B cell (primary cell): ENCODE measurements at places on chromosomes 12 and 14. TPM values are rescaled to one million over a fixed set of nuclear protein-coding genes. Genes with fewer than 3 reads are reported as not detected.

GRCh38 chr12:48994224-48995085, 4.7 kb downstream of the DDN start:
- no peak overlapping the region for H3K27ac ChIP-seq
- peaks cover 18% of the 10 kb centered on the region for H3K27me3 ChIP-seq
- H3K4me3 ChIP-seq, result no peak overlapping the region
- peaks cover 29% of the 10 kb centered on the region for H3K4me1 ChIP-seq
- DNase-seq, result no peak

The E2F7 gene
- 0.29 and 0.42 TPM in 2 replicates for total RNA-seq

DNA sequence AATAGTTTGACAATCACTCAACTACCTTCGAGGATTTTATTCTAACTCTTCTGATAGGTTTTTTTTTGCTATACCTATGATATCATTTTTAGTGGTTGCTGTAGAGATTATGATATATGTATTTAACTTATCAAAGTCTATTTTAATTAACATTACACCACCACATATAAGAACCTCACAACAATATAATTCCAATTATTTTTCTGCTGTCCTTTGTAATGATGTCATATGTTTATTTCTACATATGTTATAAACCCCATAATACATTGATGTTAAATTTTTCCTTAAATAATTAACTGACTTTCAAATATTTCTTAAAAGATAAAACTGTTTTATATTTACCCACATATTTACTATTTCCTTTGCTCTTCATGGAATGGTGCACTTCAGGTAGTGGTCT, 103.4 kb upstream of the KITLG start:
- no peaks in the 10 kb centered on the region for H3K4me1 ChIP-seq
- no peak for DNase-seq
- no peak overlapping the region for H3K27ac ChIP-seq
- H3K36me3 ChIP-seq, result no peaks in the 10 kb centered on the region

DNA sequence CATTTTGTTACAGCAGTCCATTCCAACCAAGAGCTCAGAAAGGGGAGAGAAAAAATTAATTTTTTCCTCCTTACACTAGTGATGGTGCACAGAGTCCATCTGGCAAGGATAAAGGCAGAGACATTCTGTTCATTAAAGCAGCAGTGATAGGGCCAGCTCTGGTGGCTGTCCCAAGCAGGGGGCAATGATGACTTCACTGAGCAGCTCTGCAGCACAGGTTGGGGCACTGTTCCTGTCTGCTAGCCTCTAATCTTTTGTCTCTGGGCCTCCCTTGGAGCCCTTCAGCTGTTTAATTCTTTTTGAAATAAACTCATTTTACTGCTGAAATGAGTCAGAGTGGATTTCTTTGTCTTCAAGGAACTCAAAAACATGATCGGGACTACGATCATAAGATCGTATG, 200.9 kb upstream of the PLXNC1 start:
- H3K36me3 ChIP-seq, result no peaks in the 10 kb centered on the region
- no peak overlapping the region for H3K4me3 ChIP-seq
- H3K4me1 ChIP-seq, result no peaks in the 10 kb centered on the region
- H3K27ac ChIP-seq, result no peak overlapping the region

- peak overlapping the region; percentile 22 for H3K4me3 ChIP-seq
- peaks cover 22% of the 10 kb centered on the region for H3K4me1 ChIP-seq
- H3K36me3 ChIP-seq, result no peaks in the 10 kb centered on the region
- peak; percentile 32 for DNase-seq
- H3K27ac ChIP-seq, result no peak overlapping the region
These were observed 1.1 kb downstream of the IGF1 start for GRCh38 chr12:102479099-102479885.

The PTGER2 gene
- 0.32 and 0.44 TPM in 2 replicates for total RNA-seq

- H3K27me3 ChIP-seq, result no peaks in the 10 kb centered on the region
- H3K36me3 ChIP-seq, result peaks cover 41% of the 10 kb centered on the region
These were observed 123.3 kb downstream of the RFLNA start for GRCh38 chr12:124418156-124418555.

- DNase-seq, result no peak
- no peak overlapping the region for H3K27ac ChIP-seq
- no peaks in the 10 kb centered on the region for H3K36me3 ChIP-seq
- H3K4me1 ChIP-seq, result no peaks in the 10 kb centered on the region
- H3K4me3 ChIP-seq, result no peak overlapping the region
These were observed 218.0 kb downstream of the SYT1 start for GRCh38 chr12:79082595-79082994.

DNA sequence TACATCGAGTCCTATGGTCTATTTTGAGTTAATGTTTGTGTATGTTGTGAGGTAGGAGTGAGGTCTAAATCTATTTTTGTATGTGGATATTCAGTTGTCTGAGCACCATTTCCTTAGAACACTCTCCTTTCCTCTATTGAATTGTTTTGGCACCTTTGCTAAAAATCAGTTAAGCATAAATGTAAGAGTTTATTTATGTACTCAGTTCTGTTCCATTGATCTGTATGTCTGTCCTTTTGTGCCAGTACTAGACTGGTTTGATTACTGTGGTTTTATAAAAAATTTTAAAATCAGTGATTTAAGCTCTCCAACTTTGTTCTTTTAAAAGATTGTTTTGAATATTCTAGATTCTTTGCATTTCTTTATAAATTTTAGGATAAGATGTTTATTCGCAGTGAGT, 70.1 kb upstream of the PCNX4 start:
- no peak overlapping the region for H3K27ac ChIP-seq
- no peaks in the 10 kb centered on the region for H3K27me3 ChIP-seq
- no peaks in the 10 kb centered on the region for H3K36me3 ChIP-seq
- H3K4me1 ChIP-seq, result no peaks in the 10 kb centered on the region
- H3K4me3 ChIP-seq, result no peak overlapping the region
- DNase-seq, result no peak

DNA sequence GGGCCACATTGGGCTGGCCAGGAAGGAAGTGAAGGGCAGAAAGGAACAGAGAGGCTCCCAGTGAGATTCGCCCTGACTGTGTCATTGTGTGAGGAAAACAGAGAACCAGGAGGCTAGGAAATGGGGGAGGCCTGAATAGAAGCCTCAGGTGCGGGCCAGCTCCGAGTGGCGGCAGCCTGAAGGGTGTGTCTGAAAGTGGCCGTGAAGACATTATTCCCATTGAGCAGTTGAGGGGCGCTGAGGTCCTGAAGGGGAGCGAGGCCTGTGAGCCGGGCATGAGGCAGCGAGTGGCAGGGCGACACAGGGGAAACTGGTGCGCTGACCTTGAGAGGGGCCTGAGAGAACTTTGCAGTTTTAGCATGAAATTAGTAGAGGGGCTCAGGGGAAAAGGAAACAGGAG, 6.9 kb downstream of the CLBA1 start:
- no peaks in the 10 kb centered on the region for H3K27me3 ChIP-seq
- H3K36me3 ChIP-seq, result no peaks in the 10 kb centered on the region
- no peaks in the 10 kb centered on the region for H3K4me1 ChIP-seq
- no peak overlapping the region for H3K4me3 ChIP-seq
- no peak for DNase-seq
- H3K27ac ChIP-seq, result no peak overlapping the region

GRCh38 chr12:85963326-85963725, 89.2 kb downstream of the NTS start:
- H3K36me3 ChIP-seq, result no peaks in the 10 kb centered on the region
- no peak for DNase-seq
- no peaks in the 10 kb centered on the region for H3K27me3 ChIP-seq
- H3K4me1 ChIP-seq, result no peaks in the 10 kb centered on the region
- H3K27ac ChIP-seq, result no peak overlapping the region
